ENCODE measurements at places on chromosomes 13 and 19. TPM values are rescaled to one million over a fixed set of nuclear protein-coding genes. Genes with fewer than 3 reads are reported as not detected.

Gene LILRA2
- 1.6 TPM for total RNA-seq

Gene TRPC4
- total RNA-seq = 0.10 TPM

Gene CYP4F11
- 97.0 TPM for total RNA-seq

Gene IL11
- not detected for total RNA-seq

Gene MBD3L3
- not detected for total RNA-seq

DNA sequence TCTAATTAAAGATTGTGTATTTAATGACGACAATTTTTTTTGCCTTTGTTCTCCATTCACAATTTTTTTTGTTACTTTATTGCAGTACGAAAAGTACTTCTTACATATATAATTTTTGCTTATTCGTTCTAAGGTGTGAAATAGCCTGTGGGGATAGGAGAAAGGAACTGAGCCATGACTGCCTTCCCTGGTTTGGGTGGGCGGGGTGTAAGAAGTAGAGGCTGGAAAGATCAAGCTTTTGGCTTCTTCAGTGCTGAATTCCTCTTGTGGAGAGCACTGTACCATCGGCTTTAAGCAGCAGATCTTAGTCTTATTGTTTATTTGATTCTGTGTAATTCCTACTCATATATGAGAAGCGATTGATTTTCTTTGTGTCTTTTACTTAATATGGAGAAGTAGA, 115.8 kb downstream of the NBEA start:
- no peak for DNase-seq

DNA sequence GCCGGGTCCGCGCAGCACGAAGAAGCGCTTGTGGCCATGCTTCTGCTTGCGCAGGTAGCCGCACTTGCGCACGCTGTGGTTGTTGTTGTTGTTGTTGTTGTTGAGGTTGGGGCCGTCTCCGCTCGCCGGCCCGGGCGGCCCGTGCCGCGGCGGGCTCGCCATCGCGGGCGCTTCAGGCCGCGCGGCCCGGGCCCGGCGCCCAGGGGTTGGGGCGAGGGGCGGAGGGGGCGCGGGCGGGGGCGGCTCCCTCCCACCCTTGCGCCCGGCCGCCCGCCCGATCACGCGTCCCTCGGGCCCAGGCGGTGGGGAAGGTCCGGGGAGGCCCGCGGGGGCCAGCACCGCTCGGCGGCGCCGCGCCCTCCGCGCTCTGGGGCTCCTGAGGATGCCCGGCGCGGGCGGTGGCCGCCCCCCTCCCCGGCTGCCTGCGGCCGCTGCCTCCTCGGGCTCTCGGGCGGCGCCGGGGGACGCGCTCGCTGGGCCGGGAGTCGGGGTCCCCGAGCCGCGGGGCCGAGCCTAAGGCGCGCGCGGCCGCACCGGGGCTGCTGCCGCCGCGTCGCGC, 412 bp downstream of the IRS2 start:
- DNase-seq = no peak

DNA sequence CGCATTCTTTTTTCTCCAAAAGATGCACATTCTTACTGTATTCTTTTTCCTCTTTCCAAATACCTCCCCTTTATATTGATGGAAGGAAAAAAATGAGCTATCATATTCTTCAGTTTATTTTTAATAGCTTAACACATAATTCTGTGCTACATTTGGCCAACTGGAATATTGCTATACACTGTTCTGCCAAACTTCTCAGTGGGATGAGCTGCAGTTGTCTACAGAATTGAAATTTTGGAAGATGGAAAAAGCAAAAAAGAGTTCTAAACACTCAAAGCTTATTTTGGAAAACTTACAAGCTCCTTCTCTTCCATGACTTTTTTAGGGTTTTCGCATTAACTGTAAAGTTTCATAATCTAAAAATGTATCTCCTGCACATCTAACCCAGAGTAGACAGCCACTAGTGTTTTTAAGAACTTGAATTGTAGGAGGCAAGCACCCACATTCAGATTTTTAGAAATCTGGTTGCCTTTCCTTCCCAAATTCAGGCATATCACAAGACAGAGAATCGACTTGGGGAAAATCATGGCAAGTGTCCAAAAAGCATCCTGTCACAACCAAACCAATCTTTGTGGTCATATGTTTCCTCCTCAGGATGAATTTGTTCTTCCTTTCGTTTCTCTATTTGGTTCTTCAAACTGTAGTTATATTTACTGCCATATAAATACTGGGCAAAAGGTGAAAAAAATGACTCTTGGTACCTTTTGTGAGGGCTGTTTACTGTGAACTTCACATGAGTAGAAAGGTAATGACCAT, 111.4 kb upstream of the FRY start:
- no peak for DNase-seq

GRCh38 chr13:80276371-80277289, 64.3 kb downstream of the SPRY2 start:
- DNase-seq = no peak

DNA sequence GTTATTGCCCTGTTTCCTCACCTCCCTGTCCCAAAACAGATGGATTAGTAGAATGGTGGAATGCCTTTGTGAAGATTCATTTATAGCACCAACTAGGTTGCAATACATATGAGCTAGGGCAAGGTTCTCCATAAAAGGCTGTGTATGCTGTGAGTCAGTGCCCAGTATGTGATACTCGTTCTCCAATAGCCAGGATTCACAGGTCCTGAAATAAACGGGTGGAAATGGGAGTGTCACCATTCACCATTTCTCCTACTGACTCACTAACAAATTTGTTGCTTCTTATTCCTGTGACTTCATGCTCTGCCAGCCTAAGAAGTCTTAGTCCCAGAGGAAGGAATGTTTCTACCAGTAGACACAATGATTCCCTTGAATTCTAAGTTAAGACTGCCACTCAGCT, 1745.4 kb downstream of the SLITRK1 start:
- no peak for DNase-seq

- no peak for DNase-seq
Measured at GRCh38 chr13:34156841-34157365, 339.0 kb downstream of the RFC3 start.

DNA sequence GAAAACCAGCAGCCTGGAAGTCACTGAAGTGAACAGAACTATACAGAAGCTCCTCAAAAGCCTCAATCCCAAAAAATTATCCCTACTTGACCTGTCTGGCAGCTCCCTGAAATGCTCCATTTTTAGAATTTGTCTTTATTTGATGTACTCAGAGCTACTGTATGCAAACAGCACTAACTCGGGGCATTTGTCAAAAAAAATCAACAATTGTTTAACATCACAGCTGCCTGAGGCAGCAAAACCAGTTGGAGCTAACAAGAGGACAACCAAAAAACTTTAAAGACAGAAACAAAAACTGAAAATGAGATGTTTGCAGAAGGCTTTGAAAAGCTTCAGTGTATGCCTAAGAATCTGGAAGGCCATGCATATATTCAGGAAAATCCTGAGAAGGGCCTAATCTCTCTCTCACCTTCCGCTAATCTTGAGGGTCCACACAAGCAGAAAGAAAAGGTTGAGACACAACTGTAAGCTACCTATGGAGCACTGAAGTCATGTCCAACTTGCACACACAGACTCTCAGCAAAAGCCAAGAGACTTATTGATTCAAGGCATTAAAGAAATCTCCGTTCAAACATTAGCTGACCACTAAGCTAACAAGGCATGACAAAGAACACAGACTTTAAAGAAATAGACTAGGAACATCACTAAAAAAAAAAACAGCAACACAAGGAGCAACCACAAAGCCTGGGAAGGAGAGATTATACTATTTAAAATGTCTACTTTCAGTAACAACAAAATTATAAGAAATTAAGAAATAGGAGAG, 16.1 kb downstream of the VWA8 start:
- DNase-seq = no peak

GRCh38 chr13:50994651-50995050, 85.1 kb downstream of the RNASEH2B start:
- no peak for DNase-seq

GRCh38 chr13:31697290-31697689, 42.0 kb upstream of the RXFP2 start:
- no peak for DNase-seq

DNA sequence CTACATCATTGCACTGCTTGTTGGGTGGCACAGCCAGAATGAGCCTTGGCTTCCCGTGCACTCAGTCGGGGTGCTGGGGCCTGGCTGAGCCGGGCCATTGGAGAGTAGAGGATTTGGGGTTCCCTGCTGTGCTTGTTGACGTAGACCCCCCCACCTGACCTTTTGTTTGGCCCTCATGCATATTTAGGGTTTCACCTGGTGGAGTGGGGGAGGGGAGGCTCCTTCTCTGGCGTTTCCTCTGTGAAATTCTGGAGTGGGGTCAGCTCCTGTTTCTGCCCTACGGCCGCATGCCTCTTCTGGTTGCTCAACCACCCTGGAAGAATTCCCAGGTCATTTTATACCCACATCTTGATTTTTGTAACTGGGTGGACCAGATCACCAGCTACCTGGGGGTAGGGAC, 82.8 kb downstream of the SIPA1L3 start:
- no peak for DNase-seq

DNA sequence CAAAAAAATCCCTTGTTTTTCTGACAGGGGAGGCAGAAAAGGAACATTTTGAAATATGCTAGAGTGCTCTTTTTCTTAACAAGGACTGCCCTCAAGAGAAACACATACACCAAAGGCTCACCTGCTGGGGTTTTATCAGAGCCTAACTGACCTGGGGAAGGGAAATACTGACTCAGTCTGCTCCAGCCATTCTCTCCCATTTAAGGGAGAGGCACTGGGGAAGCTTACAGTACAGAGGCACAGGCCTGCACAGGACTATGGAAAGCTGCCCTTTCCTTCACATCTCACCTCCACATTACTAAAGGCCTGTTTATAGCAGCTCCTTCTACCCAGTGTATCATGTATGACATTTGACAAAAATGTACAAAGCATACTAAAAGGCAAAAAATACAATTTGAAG, 30.3 kb downstream of the TNFRSF19 start:
- DNase-seq = no peak

GRCh38 chr13:78160793-78161192, 242.2 kb upstream of the EDNRB start:
- DNase-seq = no peak

DNA sequence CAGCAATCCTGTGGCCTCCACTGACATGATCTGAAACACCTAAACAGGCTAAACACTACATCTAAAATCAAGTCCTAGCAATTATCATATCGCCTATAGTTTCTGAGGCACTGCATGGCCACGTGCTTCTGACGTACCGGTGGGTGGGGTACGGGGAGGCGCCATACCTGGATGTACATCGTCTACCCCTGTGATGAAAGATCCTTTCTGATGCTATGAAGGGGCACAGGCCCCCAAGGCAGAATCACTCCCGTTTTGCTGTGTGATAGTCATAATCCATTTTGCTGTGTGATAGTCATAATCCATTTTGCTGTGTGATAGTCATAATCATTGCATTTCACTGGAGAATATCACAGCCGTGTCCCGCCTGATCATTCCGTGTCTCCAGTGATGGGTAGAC, 118.7 kb upstream of the SOX1 start:
- DNase-seq = no peak

DNA sequence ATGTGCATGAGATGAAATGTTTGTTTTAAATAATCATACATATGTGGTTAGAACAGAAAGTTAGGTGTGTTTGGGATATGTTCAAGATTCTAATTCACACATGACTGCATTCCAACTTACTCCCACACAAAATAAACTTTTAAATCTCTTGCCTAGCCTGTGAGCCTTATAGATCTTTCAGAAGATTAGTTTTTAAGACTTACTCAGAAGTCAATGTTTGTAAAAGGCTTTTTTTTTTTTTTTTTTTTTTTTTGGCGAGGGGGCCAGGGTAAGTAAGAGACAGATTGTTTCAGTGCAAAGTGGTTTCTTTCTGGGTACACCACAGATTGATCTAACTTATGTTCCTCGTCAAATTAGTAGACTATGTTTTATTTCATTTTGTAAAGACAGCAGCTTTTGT, 39.1 kb downstream of the GPR180 start:
- DNase-seq = no peak

GRCh38 chr13:99657848-99658260, 156.6 kb downstream of the TM9SF2 start:
- DNase-seq = no peak

GRCh38 chr19:19270749-19271571, 2.1 kb downstream of the TM6SF2 start:
- DNase-seq = no peak

DNA sequence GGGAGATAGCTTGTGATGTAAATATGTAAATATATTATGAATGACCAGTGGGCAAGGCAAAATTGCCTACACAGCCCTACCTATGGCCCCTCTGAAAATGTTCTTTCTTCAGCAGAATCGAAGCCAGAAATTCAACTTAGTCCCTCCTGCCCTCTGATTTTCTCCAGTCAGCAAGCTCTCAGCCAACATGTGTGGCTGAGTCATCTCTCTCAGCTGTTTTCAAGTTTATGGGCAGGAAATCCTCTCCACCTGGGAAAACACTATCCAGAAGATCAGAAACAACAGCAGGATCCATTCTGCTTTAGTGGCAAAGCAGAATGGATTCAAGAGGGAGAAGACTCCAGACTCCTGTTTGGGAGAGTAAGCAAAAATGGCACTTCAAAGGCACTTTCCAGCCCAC, 8.9 kb upstream of the ZNF527 start:
- DNase-seq = no peak

GRCh38 chr13:70330697-70331361, 222.6 kb upstream of the KLHL1 start:
- DNase-seq = no peak

DNA sequence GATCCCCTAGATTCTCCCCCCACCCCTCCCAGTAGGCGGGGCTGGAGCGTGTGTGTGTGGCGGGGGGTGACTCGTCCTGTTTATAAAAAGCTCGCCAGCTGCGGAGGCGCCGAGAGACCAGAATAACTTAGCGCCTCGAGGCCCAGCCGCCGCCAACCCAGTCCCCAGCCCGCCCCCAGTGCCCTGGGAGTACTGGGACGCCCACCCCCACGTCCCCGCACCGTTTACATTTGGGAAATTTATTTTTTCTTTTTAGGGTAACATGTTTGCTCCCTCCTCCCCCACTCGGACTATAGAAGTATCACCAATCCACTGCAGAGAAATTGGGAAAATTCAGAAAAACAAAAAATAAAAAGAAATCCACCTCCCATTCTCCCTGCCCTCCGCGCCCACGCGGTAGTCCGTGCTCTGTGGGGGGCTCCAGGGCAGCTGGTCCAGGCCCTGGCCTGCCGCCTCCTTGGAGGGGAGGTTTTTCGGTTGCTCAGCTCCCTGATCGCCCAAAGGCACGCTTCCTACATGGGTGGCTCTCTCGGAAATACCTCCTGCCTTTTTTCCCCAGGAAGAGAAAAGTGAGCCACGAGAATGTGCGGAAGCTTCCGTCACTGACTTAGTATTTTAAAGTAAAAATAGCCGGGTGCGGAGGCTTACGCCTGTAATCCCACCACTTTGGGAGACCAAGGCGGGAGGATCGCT, 1.5 kb upstream of the RAB3A start:
- peak; percentile 77 for DNase-seq

GRCh38 chr13:75985132-75985531, 349.0 kb downstream of the LMO7 start:
- no peak for DNase-seq

GRCh38 chr13:66154354-66154753, 1075.8 kb downstream of the PCDH9 start:
- no peak for DNase-seq

DNA sequence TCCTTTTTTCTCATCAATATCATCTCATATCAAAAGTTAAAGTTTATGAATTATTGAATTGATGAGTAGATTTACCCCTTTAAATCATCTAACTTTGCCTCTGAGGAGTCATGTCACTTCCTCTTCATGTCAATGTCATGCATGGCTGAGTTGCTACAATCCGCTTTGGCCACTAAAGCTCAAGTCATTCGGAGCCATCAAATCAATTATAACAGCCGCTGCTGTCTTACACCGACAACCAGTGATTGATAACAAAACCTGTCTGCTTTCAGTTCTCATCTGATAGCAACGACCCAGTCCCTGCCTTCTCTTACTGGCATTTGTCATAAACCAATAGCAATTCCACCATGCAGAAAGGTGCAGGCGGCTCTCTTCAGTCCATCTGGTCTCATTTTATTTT, 429.3 kb downstream of the DIAPH3 start:
- DNase-seq = no peak
